ENCODE measurements at places on chromosomes 7 and 10.
A peak's percentile ranks its signal among the peaks of the same experiment; 100 is the strongest.

GRCh38 chr7:103803631-103804030 is 185.8 kb downstream of the RELN start:
- no peaks in the 10 kb centered on the region for H3K36me3 ChIP-seq
- no peak overlapping the region for H3K4me3 ChIP-seq
- no peak overlapping the region for H3K27ac ChIP-seq
- no peak for DNase-seq

GRCh38 chr10:71152043-71152442 is 60.3 kb upstream of the UNC5B start:
- H3K4me3 ChIP-seq: no peak overlapping the region
- H3K27me3 ChIP-seq: no peaks in the 10 kb centered on the region
- no peak overlapping the region for H3K27ac ChIP-seq
- no peak for DNase-seq
- H3K36me3 ChIP-seq: no peaks in the 10 kb centered on the region
- no peaks in the 10 kb centered on the region for H3K4me1 ChIP-seq

DNA sequence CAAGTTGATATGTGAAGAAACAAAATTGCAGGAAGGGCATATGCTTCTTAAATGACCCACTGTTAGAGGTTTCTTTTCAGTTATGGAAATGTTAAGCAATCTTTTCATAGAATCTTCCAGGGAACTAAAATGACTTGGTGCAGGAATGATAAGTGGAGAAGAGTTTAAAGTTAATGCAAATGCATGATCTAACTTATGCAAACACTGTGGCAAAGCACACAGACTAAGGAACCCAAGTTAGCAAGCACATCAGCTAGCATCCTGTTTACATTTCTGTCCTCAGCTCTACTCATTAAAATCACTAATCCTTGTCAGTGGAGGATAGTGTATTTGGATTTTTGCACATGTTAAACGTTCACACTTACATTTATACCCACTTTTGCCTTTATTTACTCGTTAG is 9.3 kb downstream of the CLCN1 start:
- H3K27me3 ChIP-seq: no peaks in the 10 kb centered on the region
- no peak overlapping the region for H3K4me3 ChIP-seq

DNA sequence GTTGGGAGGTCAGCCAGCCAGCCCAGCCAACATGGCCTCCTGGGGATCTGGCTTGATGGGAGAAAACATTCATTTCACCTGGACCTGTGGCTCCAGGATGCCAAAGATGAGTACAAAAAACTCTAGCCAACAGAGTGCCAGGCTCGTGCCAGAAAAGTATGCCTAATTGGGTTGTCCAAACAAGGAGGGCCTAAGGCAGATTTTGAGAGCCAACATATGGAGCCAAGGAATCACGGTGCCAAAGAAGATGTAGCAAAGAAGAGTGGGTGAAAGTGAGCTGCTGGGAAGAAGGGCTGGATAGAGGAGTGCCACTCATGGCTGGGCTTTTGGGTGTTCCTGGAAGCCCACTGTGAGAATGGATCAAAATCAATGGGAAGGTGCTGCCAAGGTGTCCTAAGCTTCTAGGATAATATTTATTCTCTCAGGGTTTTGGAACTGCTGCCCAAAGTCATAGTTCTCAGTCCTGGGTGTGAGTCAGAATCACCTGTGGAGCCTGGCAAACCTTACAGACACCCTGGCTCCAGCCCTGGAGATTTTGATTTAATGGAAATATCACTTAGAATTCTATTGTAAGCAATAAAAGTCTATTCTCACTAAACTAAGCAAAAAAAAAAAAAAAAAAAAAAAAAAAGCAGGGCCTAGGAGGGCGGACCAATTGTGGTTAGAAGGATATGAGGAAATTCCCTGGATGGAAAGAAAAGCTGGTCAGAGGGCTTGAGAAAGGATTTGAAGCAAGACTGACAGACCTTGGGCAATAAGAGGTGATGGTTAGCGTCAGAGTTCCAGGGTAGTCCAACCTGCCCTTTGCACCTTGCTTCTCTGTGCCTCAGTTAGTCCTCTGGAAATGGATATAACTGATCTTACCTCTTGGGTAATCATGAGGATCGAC is 182.2 kb upstream of the PRR15 start:
- H3K4me1 ChIP-seq: no peaks in the 10 kb centered on the region
- no peak overlapping the region for H3K4me3 ChIP-seq
- no peak overlapping the region for H3K27ac ChIP-seq

- H3K27me3 ChIP-seq: no peaks in the 10 kb centered on the region
- no peaks in the 10 kb centered on the region for H3K36me3 ChIP-seq
- H3K27ac ChIP-seq: peak overlapping the region; percentile 88
These were observed 22.0 kb upstream of the BMPR1A start for GRCh38 chr10:86734207-86734988.

GRCh38 chr10:43978936-43979335 is 330.3 kb upstream of the ZNF32 start:
- no peaks in the 10 kb centered on the region for H3K27me3 ChIP-seq
- no peaks in the 10 kb centered on the region for H3K4me1 ChIP-seq
- H3K27ac ChIP-seq: no peak overlapping the region

DNA sequence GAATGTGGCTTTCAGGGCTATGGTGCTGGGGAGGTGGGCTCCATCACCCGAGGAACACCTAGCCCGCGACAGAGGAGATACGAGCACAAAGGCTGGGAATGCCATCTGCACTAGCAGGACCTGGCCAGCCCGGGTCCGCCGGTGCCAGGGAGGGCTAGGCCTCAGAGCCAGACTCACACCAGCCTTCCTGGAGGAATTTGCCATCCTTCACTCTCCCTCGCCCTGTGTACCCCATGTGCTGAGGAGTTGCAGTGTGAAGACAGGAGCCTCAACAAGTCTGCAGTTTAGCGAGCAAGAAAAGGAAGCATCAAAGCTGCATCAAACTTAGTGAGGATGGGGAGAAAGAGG is 123.6 kb upstream of the JCAD start:
- no peaks in the 10 kb centered on the region for H3K36me3 ChIP-seq
- no peak overlapping the region for H3K4me3 ChIP-seq

- H3K36me3 ChIP-seq: no peaks in the 10 kb centered on the region
- no peaks in the 10 kb centered on the region for H3K27me3 ChIP-seq
- H3K4me1 ChIP-seq: no peaks in the 10 kb centered on the region
These were observed 155.6 kb upstream of the YAE1 start for GRCh38 chr7:39410582-39410981.

GRCh38 chr7:106177738-106178592 is 65.9 kb upstream of the SYPL1 start:
- no peaks in the 10 kb centered on the region for H3K36me3 ChIP-seq
- H3K27ac ChIP-seq: no peak overlapping the region
- no peak for DNase-seq
- no peak overlapping the region for H3K4me3 ChIP-seq
- H3K4me1 ChIP-seq: no peaks in the 10 kb centered on the region

DNA sequence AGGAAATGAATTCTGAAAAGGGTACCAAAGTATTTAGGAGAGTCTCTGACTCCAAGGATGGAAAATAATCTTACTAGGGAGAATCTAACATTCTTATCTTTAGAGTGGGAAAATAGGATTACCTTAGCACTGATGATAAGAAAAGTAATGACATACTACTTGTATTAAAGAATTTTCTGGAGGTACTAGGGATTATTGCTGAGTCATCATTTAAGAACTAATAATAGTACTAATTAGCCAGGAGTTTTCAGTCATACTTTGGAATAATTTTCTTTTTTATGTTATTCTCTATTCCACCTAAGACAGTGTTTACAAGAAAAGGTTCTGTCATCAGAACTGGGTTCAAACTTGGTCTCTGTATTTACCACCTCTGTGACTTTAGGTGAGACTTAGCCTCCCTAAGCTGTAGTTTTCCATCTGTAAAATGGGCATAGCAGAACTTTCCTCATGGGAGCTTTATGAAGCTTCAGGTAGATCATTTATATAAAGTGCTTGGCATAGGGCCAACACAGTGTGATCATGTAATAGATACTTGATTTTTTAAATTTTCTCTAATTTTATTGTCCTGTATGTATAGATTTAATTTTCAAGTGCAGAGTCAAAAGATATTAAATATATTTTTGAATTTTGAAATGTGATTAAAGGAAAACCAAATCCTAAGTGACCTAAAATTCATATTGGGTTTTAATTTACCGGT is 20.4 kb downstream of the ITGB8 start:
- DNase-seq: no peak
- peak overlapping the region; percentile 29 for H3K27ac ChIP-seq
- no peaks in the 10 kb centered on the region for H3K36me3 ChIP-seq
- H3K4me1 ChIP-seq: peaks cover 28% of the 10 kb centered on the region
- no peaks in the 10 kb centered on the region for H3K27me3 ChIP-seq

DNA sequence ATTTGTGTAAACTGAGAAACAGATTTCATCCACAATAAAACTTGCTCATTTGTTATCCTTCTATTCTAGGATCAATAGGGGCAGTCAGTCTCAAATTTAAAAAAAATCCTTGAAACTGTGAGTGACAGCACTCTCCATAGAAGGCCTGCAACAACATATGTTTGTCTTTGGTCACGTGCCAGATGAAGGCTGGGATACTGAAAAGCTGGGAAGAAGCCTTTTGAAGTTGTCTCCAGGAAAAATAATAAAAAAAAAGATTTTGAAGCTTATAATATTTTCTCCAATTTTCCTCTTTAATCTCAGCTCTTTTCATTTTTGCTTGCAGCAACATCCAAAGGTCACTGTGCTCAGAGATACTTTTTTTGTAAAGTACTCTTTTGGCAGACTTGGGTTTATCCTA is 128.6 kb upstream of the SLC26A5 start:
- DNase-seq: no peak
- H3K4me3 ChIP-seq: no peak overlapping the region
- H3K36me3 ChIP-seq: no peaks in the 10 kb centered on the region
- H3K27me3 ChIP-seq: no peaks in the 10 kb centered on the region

GRCh38 chr7:66871076-66871475 is 49.9 kb upstream of the TMEM248 start:
- H3K27ac ChIP-seq: no peak overlapping the region
- no peak overlapping the region for H3K4me3 ChIP-seq
- DNase-seq: no peak
- H3K27me3 ChIP-seq: no peaks in the 10 kb centered on the region

- DNase-seq: no peak
- no peak overlapping the region for H3K4me3 ChIP-seq
- no peaks in the 10 kb centered on the region for H3K4me1 ChIP-seq
These were observed 144.9 kb upstream of the FOXP2 start for GRCh38 chr7:114269714-114270113.

DNA sequence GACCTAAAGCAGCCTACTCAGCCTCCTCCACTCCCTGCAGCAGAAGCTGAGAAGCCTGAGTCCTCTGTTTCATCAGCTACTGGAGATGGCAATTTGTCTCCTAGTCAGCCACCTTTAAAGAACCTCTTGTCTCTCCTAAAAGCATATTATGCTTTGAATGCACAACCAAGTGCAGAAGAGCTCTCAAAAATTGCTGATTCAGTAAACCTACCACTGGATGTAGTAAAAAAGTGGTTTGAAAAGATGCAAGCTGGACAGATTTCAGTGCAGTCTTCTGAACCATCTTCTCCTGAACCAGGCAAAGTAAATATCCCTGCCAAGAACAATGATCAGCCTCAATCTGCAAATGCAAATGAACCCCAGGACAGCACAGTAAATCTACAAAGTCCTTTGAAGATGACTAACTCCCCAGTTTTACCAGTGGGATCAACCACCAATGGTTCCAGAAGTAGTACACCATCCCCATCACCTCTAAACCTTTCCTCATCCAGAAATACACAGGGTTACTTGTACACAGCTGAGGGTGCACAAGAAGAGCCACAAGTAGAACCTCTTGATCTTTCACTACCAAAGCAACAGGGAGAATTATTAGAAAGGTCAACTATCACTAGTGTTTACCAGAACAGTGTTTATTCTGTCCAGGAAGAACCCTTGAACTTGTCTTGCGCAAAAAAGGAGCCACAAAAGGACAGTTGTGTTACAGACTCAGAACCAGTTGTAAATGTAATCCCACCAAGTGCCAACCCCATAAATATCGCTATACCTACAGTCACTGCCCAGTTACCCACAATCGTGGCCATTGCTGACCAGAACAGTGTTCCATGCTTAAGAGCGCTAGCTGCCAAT is 202.2 kb downstream of the ZEB1 start:
- no peak for DNase-seq
- no peaks in the 10 kb centered on the region for H3K27me3 ChIP-seq
- H3K36me3 ChIP-seq: peaks cover 25% of the 10 kb centered on the region
- H3K4me1 ChIP-seq: peaks cover under 1% of the 10 kb centered on the region
- no peak overlapping the region for H3K27ac ChIP-seq

DNA sequence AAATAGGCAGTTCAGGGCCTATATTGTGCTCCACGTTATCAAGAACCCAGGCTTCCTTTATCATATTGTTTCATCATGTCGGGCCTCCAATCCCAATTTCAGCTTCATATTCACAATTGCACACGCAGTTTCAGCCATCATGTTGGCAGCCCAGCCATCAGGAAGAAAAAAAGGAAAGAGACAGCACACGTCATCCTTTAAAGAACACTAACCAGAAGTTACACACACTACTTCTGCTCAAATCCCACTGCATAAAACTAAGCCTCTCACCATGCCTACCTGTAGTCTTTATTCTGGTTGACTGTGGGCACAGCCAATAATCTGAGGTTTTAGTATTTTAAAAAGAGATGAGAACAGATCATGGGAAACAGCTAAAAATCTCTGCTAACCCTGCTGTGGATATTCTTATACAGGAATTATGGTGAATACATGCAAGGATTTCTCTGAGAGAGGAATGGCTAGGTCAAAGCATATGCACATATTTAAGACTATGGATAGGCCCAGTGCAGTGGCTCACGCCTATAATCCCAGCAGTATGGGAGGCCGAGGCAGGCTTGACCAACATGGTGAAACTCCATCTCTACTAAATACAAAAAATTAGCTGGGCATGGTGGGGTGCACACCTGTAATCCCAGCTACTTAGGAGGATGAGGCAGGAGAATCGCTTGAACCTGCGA is 534.4 kb downstream of the ETV1 start:
- no peak for DNase-seq
- H3K36me3 ChIP-seq: no peaks in the 10 kb centered on the region
- no peaks in the 10 kb centered on the region for H3K4me1 ChIP-seq

DNA sequence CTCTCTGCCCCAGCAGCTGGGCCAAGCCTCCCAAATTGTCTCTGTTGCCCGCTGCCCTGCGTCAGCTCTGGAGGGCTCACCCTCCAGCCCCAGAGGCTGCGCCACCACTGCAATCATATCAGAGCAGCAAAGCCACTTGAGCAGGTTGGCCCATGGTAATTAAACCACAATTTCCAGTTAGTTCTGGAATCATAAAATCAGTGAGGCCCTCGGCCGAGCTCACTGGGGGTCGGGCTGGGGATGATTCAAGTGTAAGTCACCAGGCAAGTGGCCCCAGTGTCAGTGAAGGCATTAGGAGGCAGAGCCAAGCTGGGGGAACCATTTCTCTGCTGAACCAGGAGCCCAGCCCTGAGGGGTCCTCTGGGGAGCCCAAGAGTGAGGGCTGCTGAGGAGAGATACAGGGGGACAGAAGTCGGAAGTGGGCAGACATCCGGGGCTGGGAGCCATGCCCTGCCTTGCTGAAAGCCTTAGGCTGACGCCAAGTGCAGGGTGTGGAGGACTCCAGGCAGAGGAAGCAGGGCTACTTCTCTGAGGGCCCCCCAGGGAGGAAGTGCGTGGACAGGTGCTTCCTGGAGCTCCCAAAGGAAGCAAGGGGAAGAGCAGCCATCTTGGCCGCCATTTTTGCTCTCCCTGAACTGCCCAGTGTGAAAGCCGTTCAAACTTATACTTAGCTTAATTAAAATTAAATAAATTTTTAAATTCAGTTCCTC is 29.5 kb upstream of the SLC29A3 start:
- no peak for DNase-seq
- no peaks in the 10 kb centered on the region for H3K36me3 ChIP-seq
- H3K27me3 ChIP-seq: no peaks in the 10 kb centered on the region
- no peak overlapping the region for H3K27ac ChIP-seq
- no peaks in the 10 kb centered on the region for H3K4me1 ChIP-seq

GRCh38 chr7:92436612-92437445 is 10.5 kb upstream of the GATAD1 start:
- H3K27me3 ChIP-seq: no peaks in the 10 kb centered on the region
- DNase-seq: no peak
- H3K4me3 ChIP-seq: no peak overlapping the region
- no peaks in the 10 kb centered on the region for H3K4me1 ChIP-seq

Measured in thoracic aorta (tissue), 2 donors.